Mucosa of gallbladder (tissue), 1 donor: ENCODE measurements at places on chromosomes 16 and 17.

GRCh38 chr17:49783071-49783715 lies 5.3 kb upstream of the KAT7 start:
- DNase-seq = peak; percentile 14

DNA sequence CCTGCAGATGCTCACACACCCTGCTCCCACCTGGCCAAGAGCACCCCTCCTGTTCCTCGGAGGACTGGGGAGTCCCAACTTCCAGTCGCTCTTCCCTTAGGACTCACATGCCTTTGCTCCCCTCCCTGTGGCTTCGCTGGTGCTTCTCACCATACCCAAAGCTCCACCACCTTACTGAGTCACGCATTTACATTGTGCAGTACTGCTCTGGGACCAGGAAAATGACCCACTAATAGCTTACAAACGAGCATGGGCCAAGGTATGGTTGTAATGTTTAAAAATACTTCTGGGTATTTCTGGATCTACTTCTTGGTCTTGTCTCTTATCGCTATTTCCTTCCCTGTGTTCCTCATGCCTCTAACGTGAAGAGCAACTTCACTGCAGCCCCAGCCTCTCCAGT lies 41.0 kb upstream of the CDRT4 start:
- DNase-seq = no peak

- no peak for DNase-seq
Measured at GRCh38 chr16:68665501-68665900, 20.4 kb downstream of the CDH3 start.

DNA sequence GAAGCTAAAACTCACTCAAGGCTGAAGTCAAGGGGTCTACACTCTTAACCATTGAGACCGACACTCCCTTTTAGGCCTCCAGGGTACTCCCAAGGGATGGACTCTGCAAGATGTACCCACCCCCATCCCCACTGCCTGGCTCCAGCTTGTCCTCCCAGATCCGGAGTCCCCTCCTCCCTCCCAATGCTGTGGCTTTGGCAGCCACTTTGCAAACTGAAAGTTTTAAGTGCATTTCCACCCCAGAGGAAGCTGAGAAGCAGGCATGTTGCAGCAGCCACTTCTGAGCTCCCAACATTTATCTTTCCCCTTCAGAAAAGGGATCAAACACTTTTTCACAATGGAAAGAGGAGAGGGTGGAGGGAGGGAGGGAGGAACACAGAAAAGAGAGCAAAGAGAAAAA lies 115.2 kb downstream of the COPRS start:
- no peak for DNase-seq

- DNase-seq = no peak
Measured at GRCh38 chr16:9206156-9206555, 114.7 kb downstream of the HAPSTR1 start.

DNA sequence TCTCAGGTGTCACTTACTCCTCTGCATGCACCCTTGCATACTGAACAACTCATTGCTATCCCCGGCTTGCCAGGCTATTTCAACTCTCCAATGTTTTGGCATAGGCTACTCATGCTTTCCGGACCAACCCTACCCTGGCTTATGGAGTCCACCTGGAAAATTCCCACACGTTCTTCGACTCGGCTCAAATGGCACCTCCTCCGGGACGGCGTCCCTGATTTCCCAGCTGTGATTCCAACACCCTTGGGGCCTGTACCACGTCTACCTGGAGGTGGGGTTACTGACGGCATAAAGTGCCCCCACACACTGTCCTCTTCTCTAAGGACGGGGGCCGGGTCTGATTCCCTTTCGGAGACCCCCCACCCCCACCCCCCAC lies 498 bp downstream of the SMYD4 start:
- DNase-seq = no peak

DNA sequence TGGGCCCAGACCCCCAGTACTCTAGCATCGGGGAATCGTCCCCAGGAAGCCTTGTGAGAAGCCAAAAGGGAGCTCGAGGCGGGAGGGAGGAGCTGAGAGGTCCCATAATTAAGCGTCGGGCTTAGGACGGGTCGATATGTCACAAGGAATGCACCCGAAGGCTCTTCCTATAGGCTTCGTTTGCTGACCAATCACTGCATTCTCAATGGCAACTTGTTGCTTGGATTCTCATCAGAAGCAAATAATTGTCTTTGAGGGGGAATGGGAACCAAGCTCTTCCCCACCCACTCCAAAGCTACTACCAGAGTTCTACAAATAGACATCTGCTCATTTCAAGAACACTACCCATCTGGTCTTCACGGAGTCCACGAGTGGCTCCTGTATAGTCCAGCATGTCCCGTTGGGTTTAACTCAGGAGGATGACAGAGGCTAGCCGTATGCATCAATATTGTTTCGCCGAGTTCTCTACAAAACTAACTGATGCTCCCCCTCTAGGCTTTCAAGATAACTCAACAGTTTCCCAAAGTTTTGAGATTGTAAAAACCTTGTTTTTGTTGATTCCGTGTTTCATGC lies 628 bp upstream of the BLMH start:
- peak; percentile 18 for DNase-seq

DNA sequence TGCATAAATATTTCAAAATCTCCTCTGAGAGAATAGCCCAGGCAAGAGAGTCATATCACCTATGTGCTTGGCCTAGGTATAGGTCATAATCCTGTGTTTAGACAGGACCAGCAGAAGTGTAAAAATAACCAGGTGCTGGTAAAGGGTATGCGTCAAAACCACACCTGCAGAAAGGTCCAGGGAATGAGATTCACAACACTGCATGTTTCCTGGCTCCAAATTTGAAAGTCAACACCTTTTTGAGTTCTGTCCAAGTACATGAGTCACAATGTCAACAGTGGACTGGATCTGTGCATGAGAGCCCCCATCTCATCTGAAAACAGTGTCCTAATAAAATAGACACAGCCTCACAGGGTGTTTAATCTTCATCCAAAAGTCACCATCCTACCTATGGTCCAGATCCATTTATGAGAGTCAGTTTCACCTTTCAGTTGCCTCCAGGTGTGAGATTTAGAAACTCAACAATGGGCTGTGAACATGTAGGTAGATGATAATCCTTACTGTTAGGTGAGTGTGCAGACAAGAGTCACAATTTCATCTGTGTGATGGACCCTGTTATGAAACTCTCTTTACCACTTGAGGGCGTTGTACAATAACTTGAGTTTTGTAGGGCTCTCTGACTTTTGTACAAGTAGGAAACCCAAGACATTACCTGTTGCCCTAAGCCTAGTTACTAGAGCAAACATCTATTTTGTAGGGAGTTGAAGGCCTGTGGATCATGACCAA lies 2100.7 kb downstream of the TP53TG3F start:
- no peak for DNase-seq

DNA sequence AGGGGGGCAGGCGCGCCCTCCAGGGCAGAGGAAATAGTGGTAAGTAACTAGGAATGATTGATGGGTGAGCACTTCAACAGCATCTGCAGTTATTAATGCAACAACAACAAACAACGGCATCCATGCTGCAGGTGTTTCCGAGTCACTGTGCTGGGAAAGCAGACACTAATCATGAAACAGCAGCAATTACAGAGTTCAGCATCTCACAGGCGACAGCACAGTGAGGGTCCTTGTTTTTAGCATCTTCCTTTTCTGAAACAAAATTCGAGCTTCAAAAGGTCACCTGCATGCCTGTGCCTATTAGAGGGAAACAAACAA lies 191.9 kb downstream of the SLC39A11 start:
- DNase-seq = no peak

GRCh38 chr16:82852388-82853008 lies 225.7 kb downstream of the CDH13 start:
- DNase-seq = no peak

DNA sequence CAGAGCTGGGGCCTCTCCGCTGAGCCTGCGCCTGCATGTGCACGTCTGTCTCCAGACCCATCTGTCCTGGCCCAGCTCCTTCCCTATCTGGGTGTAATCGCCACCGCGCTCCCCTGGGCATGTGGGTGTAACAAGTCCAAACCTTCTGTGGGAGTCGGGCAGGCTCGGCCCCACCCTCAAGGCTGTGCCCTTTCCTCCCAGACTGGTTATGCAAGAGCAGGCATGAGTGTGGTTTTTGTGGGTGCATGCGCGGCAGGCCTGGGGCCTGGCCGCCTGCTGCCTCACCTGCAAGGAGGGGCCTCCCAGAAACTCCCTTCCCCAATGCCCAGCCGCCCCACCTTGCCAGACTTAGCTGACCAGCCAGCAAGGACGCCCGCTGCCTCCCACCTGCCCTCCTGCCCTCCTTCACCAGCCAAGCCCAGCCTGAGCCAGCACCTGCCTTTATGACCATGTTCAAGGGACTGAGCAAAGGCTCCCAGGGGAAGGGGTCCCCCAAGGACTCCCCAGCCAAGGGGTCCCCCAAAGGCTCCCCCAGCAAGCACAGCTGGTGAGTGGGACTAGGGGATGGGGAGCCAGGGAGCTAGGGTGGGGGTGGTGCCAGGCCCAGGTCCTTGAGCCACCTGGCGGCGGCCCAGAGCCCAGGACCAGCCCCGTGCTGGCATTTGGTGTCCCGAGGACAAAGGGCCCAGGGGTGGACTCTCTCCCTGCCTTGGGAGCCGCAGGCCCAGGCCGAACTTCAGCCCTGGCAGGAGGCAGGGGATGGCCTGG lies at the start of gene EVPLL:
Gene EVPLL, plus strand, starts transcription at position 342 of the 768 bp plus-strand sequence. CDS start 3,160 bp downstream, outside the sequence.
- DNase-seq = peak; percentile 45

- DNase-seq = no peak
Measured at GRCh38 chr17:59315866-59316265, 15.6 kb upstream of the YPEL2 start.

DNA sequence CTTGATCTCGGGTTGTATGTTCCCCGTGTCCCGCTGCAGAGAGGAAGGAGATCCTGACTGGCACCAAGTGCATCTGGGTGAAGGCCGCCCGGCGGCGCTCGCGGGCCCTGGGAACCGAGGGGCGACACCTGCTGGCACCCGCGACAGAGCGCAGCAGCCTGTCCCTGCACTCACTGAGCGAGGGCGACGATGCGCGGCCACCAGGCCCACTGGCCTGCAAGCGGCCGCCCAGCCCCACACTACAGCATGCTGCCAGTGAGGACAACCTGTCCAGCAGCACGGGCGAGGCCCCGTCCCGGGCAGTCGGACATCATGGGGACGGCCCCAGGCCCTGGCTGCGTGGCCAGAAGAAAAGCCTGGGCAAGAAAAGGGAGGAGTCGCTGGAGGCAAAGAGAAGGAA lies 7.5 kb downstream of the BTBD17 start:
- no peak for DNase-seq

- DNase-seq = no peak
Measured at GRCh38 chr16:87149051-87149450, 168.1 kb downstream of the C16orf95 start.

DNA sequence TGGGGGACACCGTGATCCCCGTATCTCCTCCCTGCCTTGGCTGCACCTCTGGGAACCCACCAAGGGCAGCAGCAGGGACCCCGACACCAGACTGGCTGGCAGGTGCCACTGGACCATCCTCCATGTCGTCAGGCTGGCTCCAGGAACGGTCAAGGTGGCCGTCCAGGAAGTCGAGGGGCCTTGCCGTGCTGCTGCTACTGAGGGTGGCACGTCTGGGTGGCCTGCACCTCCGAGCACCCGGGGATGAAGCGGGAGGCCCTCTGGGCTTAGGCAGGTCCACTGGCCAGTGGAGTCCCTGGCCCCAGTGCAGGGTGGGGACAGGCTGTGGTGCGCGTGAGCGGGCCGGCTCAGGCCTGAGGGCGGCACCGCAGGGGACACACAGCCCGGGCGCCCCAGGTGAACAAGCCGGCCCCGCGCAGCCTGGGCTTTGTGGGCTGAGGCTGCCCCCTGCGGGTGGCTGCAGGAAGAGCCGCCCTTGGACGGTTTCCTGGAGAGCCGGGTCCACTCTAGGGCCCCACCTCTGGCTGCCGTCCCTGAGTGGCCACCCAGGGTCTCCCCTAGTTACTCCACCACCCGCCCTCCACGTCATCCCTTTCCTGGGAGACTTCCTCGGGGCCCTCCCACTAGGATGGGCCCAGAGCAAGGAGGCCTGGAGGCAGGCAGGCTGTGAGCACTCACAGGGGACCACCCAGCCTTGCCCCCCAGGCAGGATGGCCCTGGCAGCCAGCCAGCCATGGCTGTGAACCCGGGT lies 42.8 kb upstream of the ZC3H18 start:
- DNase-seq = peak; percentile 66

DNA sequence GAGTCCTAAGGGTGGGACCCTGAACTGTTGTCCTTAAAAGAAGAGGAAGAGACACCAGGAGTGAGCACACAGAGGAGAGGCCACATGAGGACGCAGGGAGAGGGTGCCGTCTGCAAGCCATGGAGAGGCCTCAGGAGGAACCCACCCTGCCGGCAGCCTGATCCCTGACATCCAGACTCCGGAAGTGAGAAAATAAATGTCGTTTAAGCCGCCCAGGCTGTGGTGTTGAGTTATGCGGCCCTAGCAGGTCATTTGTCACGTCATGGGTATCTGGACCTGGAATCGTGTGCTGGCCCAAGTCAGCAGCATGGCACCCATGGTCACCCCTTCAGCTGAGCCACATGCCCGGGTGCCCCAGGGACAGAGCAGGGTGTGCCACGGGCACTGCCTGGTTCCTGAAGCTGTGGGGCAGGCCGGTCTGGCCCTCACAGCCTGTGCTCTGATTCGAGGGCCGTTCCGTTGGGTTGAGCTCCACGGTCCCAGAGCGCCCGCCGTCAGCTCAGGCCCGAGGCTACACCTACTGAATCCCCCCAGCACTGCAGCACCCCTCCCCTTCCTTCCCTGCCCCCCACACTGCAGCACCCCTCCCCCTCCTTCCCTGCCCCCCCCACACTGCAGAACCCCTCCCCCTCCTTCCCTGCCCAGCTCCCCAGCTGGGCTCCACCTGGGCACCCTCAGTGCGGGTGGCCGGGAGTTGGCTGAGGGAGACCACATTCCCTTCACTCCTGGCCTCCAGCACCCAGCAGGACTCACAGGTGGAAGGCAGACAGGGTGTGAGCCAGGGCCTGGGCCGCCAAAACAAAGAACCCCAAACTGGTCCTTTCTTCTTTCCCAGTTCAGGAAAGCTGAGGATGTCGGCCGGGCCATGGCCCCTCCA lies 2.7 kb upstream of the CCDC57 start:
- no peak for DNase-seq

DNA sequence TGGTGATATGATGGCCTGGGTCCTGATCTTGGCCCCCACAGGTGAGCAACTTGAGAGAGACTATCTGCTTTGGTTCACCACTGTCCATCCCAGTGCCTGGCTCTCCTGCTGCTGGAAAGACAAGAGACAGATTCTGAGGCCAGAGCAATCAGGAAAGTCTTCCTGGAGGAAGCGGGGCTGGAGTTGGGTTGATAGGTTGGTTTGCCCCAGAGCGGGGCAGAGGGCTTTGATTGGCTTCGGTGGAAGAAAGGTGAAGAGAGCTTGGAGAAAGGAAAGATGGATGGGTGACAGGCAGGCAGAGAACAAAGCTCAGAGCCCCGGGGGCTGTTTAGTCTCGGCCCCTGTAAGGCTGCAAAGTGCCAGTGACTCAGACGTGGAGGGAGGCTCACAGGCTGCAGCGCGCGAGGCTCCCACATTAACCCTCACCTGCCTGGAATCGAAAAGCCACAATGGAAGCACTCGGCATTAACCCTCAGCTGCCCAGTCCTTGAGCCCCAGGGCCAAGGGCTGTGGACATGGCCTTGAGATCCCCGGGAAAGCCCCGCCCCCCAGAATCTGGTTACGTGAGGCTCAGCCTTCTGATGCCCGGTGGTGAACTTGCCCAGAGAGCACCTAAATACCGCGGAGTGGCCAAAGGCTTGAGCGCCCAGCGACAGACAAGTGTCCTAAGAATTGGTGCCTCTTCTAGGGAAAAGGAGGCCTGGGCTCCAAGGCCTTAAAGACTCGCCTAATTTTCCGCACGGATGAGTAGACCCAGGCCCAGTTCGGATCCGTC lies 996 bp upstream of the CPNE2 start:
- DNase-seq = no peak
